ENCODE measurements at places on chromosomes 3 and 15.

- DNase-seq = no peak
Observed at GRCh38 chr3:33318710-33319380, 41.6 kb downstream of the FBXL2 start.

DNA sequence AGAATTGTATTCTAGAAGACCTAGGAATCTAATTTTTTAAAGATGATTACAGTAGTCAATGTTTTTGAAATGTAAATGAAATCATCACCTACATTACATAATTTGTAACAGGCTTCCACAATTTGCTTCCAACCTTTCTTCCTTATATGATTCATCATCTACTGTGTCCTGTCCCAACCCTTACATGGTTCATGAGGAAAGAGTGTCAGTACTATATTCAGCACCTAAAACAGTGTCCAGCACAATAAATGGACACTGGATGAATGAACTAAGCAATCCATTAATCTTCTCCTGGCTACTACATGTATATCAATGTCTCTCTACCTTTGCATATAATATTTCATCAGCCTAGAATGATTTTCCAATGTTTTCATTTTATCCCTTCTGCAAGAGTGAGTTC lies 12.2 kb downstream of the FGF12 start:
- DNase-seq = no peak

- DNase-seq = no peak
Observed at GRCh38 chr3:146970236-146970635, 365.1 kb upstream of the PLSCR5 start.

DNA sequence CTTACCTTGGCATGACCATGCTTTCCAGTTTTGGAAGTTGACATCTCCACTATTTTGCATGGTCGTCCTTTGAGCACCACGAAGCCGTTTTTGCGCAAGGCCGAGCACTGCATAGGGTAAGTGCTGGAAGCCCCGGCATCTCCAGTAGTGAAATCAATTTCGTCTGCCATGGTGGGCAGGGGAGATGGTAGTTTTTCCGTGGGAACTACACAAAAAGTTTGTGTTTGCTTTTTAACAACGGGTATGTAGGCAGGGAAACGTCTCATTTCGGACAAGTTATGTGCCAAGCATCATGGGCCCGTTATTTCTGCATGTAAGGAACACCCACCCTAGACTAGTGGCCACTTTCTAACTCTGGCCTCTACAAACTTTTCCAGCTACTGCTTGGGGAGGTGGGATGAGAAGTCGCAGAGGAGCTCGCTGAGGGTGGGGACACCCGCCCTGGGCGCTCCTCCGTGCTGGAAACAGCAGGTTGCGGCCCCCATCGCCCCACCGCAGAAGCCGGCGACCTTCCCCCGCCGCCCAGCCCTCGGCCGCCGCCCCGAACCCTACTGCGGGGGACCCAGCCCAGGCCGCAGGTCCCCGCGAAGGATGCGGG lies 701 bp downstream of the EIF5A2 start:
- no peak for DNase-seq

GRCh38 chr15:38076786-38077185 lies 142.3 kb downstream of the TMCO5A start:
- DNase-seq = no peak

GRCh38 chr3:111803123-111803593 lies 55.9 kb upstream of the PHLDB2 start:
- no peak for DNase-seq

- no peak for DNase-seq
Observed at GRCh38 chr15:69244798-69245197, 53.9 kb upstream of the PAQR5 start.

DNA sequence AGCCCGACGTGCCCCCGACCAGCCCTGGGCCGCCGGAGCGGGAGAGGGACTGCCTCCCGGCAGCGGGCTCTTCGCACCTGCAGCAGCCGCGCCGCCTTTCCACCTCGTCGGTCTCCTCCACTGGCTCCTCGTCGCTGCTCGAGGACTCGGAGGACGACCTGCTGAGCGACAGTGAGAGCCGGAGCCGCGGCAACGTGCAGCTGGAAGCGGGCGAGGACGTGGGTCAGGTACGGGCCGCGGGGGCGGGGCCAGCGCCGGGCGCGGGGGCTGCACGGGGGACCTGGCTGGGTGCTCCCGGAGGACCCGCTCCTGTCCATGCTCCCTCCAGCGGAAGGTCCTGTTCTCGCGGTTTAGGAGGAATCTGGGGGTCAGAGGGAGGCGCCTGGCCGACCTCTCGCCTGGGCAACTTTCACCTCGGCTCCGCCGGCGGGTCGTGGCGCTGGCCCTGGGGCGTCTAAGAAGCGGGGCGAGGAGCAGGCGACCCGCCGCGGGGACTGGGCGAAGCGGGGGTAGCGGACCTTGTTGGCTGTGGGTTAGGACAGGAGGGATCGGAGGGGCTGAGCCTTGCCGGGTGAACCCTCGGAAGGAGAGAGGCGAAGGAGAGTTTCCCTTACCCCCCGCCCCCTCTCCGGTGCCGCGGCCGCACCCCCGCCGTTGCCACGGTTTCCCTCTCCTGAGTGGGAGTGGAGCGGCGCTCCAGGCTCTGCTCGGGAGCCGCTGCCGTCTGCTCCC lies 682 bp downstream of the ITPKA start:
- no peak for DNase-seq

GRCh38 chr3:32278714-32279113 lies 40.2 kb downstream of the CMTM8 start:
- no peak for DNase-seq

GRCh38 chr3:8839607-8840325 lies 70.4 kb upstream of the OXTR start:
- no peak for DNase-seq

GRCh38 chr3:194928831-194929577 lies 243.3 kb downstream of the FAM43A start:
- no peak for DNase-seq

GRCh38 chr3:179695672-179696313 lies 43.0 kb downstream of the USP13 start:
- no peak for DNase-seq

- DNase-seq = no peak
Observed at GRCh38 chr3:57150113-57150581, 15.0 kb downstream of the IL17RD start.

DNA sequence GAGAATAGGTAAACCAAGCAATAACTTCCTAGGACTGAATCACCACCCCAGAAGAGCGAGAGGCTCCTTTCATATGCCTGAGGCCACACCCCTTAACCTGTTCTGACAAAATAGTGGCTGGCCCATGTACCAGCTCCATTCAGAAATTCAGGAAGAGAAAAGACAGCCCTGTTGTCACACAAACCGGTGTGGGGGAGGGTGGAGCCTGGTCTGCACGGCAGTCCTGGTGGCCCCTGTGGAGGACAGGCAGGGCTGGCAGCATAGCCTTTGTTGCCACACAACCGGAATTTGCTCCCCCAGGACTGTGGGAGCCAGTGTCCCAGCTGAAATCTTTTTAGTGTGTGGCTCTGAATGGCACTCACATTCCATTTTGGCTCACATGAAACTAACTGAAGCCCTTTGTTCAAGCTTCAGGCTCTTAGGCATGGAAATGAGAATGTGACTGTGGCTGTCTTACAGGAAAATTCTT lies 23.8 kb downstream of the RLBP1 start:
- no peak for DNase-seq

DNA sequence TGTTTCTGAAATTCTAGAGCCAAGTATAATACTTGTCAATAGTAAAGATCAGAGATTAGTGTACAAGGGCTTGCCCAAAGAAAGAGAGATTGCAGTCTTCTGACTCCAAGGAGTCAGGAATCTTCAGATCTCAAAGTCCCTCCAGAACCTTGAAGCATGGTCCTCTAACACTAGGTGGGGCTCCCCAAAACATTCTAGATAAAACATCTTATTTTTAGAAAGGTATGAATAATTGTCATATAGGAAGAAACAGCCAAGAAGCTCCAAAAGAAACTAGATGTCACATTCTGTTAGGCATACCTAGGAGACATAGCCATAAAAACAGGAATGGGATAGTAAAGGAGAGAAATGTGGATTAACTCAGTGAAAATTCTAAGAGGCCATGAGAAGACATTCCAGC lies 10.7 kb downstream of the MUC13 start:
- no peak for DNase-seq

GRCh38 chr3:81531263-81531662 lies 230.2 kb downstream of the GBE1 start:
- no peak for DNase-seq

- DNase-seq = no peak
Observed at GRCh38 chr3:43753741-43754715, 63.3 kb downstream of the ABHD5 start.

DNA sequence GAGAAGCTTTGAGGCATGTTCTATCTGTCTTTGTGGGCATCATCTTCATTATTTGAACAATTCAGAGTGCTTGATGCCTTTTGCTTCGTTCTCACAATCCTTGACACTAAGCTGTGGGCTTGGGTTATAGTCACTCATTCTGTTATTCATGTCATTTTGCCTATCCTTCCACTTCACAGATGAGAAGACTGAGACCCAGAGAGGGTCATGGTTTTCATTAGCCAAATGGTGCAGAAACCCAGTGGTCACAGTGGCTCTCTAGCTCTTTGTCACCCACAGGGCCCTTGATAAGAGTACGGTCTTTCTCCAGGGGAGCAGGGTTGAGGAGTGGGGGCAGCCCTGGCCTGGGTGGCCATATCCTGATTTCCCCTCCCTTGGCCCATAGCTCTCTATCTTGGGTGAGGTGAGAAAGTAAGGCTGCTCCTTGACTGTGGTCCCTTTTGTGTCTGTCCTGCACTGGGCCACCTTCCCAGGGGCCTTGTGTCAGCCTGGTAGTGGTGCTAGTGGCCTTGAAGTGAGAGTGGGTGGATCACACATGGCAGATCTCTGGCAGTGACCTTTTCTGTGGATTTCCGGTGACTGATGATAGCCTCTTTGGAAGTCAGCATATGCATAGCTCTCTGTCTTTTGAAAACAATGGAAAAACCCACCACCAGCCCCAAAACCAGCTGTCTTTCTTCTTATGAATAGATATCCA lies 130.1 kb downstream of the IGF1R start:
- no peak for DNase-seq

- DNase-seq = no peak
Observed at GRCh38 chr3:160065786-160066185, 77.2 kb downstream of the IL12A start.

GRCh38 chr15:77440378-77440999 lies 19.8 kb downstream of the HMG20A start:
- DNase-seq = no peak

DNA sequence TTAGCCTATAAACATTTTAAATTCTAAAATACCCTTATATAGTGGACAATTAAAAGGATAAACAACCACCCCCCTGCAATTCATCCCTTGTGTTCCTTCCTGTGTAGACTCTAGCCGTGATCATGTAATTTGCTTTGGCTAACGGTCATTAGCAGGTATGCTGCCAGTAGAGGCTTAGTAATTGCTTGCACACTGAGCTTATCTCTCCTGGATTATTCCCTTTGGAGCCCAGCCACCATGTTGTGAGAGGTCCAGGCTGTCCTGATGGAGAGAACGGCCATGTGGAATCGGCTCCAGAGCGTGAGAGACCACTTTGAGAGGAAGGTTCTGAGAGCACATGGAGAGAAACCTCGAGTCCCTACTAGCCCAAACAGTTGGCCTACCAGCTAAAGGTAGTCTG lies 11.0 kb upstream of the BNC1 start:
- DNase-seq = no peak

- DNase-seq = no peak
Observed at GRCh38 chr3:136698361-136698760, 53.8 kb downstream of the STAG1 start.

DNA sequence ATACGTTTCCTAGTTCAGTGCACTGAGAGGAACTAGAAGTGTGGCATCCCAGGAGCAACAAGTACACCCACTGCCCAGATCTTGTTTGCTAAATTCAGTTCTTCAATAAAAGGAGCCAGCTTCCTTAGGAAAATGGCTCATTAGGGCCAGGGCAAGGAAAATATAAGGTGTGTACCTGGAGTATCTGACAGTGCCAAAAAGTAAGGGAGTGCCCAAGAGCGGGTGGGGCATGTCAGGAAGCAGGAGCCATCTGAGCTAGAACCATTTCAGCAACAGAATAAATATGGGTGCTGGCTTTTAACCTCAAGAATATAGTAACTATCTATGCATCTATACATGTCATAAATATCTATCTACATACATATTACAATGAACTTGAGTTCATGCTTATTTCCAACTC lies 44.1 kb downstream of the SLC41A3 start:
- no peak for DNase-seq

DNA sequence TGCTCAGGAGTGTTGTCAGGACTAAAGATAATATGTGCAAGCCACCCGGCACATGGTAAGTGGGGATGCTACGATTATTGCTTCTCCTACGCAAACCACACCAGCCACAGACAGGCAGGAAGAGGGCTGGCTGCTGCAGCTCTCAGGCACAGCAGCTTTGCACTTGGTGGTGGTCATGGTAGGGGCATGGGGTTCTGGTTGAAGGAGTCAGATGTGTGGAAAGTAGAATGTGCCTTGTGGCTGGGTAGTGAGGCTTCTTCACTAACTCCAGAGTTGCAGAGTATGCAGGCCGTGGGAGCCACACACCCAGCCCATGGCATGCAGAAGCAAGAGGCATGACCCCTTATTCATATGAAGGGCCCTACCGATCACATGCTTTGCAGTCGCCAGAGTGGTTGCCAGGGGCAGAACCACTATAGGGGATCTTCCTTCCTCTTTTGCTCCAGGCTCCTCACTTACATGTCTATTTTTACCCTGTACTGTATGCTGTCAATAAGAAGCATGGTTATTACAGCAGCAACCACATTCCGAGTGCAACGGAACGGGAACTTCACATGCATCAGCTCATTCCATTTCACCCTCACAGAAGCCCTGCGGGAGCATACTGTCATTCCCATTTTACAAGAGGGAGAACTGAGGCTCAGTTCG lies 59.2 kb upstream of the HERC1 start:
- peak; percentile 42 for DNase-seq

- no peak for DNase-seq
Observed at GRCh38 chr3:48276911-48277641, 36.2 kb downstream of the ZNF589 start.

All from activated naive CD8-positive, alpha-beta T cell treated with anti-CD3 and anti-CD28 coated beads, Interleukin-2, amount 50 U/mL, for 16 hours (primary cell).